Activated CD8-positive, alpha-beta T cell treated with anti-CD3 and anti-CD28 coated beads, Interleukin-2, amount 10 ng/mL, durations not matched to agents 7 days and 5 days (primary cell): ENCODE measurements at places on chromosomes 12 and 14.

DNA sequence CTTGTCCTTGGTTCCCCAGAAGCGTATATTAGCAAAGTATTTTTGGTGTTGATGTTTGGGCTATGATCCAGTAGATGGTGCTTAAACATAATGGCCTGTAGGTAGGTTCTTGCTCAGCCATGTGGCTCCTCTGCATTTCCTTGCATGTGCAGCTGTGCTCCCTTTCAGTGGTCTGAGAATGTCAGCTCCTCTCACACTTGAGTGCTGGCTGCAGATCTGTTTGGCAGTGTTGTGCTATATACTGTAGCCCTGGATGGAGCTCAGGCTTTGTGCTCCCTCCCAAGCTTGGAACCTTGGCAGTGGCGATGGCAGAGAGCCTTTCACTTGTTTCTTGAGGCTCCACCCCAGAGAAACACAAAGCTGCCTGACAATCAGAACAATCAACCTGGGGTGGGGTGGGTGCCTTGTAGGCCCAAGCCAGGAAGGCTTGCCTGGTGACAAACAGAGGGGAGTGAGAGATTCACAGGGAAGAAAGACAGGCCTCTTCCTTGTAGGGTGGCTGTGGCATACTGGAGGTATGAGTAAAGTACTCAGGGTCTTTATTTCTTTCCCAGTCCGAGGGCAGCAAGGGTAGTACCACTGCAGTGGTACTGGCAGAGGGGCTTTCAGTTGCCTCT is 255.3 kb downstream of the RAD51B start:
- H3K27me3 ChIP-seq = no peaks in the 10 kb centered on the region
- H3K4me3 ChIP-seq = no peak overlapping the region
- H3K27ac ChIP-seq = no peak overlapping the region
- DNase-seq = no peak

DNA sequence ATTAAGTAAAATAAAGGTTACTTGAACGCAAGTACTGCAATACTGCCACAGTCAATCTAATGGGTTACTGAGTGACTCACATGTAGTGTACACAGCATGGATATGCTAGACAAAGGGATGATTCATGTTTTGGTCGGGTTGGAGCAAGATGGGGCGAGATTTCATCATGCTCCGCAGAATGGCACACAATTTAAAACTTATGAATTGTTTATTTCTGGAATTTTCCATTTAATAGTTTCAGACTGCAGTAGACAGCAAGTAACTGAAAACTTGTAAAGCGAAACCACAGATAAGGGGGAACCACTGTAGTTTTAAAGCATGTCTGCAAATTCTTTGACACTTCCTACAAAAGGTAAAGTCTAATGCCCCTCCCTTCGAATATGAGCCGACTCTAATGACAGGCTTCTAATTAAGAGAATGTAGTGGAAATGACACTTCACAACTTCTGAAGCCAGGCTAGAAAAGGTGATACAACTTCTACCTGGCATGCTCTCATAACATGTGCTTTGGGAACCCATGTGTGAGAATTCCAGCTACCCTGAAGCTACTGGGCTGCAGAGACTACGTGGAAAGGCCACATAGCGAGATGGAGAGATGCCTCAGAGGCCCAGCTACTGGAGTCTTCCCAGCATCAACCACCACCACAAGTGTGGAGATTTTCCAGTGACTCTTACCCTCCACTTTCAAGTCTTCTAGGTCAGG is 13.9 kb upstream of the TCP11L2 start:
- no peak overlapping the region for H3K27ac ChIP-seq
- no peaks in the 10 kb centered on the region for H3K36me3 ChIP-seq
- H3K4me3 ChIP-seq = no peak overlapping the region
- H3K27me3 ChIP-seq = peaks cover 5% of the 10 kb centered on the region
- no peak for DNase-seq

DNA sequence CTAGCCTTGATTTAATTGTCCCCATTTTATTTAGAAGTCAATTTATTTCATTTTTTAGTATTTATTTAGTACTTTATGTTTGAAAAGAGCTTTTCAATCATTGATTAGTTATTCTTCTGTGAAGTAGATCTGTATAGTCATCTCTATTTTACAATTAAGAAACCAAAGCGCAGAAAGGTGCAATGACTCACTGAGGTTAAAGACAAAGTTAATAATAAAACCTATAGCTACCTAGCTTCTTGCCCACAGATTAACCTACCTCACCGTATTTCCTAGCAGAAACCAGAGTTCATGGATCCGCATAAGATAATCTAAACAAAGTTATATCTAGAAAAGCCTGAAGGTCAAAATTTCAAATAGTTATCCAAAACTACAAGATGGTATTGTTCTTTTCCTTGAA is 176.4 kb downstream of the GRIN2B start:
- H3K27me3 ChIP-seq = no peaks in the 10 kb centered on the region
- H3K36me3 ChIP-seq = no peaks in the 10 kb centered on the region
- H3K4me3 ChIP-seq = no peak overlapping the region
- no peaks in the 10 kb centered on the region for H3K4me1 ChIP-seq

GRCh38 chr12:46407361-46407760 is 34.8 kb upstream of the SLC38A2 start:
- H3K27me3 ChIP-seq = peaks cover 3% of the 10 kb centered on the region
- no peak overlapping the region for H3K27ac ChIP-seq
- H3K36me3 ChIP-seq = peaks cover 9% of the 10 kb centered on the region

- no peak overlapping the region for H3K4me3 ChIP-seq
- peaks cover 18% of the 10 kb centered on the region for H3K27me3 ChIP-seq
- no peaks in the 10 kb centered on the region for H3K4me1 ChIP-seq
These were observed 207.5 kb downstream of the CALM1 start for GRCh38 chr14:90604356-90604755.

- H3K36me3 ChIP-seq = no peaks in the 10 kb centered on the region
- peak; percentile 81 for DNase-seq
- no peak overlapping the region for H3K27ac ChIP-seq
- no peak overlapping the region for H3K4me3 ChIP-seq
- peaks cover 3% of the 10 kb centered on the region for H3K27me3 ChIP-seq
These were observed 23.6 kb downstream of the HSP90AA1 start for GRCh38 chr14:102063109-102063807.

- no peak overlapping the region for H3K4me3 ChIP-seq
- peaks cover 3% of the 10 kb centered on the region for H3K36me3 ChIP-seq
- no peaks in the 10 kb centered on the region for H3K27me3 ChIP-seq
- H3K27ac ChIP-seq = no peak overlapping the region
- no peak for DNase-seq
These were observed 37.8 kb downstream of the BCL2L14 start for GRCh38 chr12:12108441-12109058.
